ENCODE measurements at places on chromosomes 7 and 10. TPM values are rescaled to one million over a fixed set of nuclear protein-coding genes. Genes with fewer than 3 reads are reported as not detected.

Gene SH2D4B
- not detected for total RNA-seq

Gene TWNK
- 46.2 TPM for total RNA-seq

Gene TMEM72
- not detected for total RNA-seq

Gene MYO3A
- total RNA-seq: not detected

Gene AKR1C4
- total RNA-seq: 0.30 TPM

Gene FAM241B
- total RNA-seq: 15.6 TPM

Gene RBP3
- total RNA-seq: not detected

Gene OLAH
- total RNA-seq: 0.77 TPM

Gene ZNF277
- total RNA-seq: 20.1 TPM

Gene PNLIPRP3
- not detected for total RNA-seq

Gene CFTR
- 0.03 TPM for total RNA-seq

Gene COMTD1
- total RNA-seq: 55.3 TPM

Gene NPY4R2
- total RNA-seq: 22.5 TPM

Gene GBX1
- 0.17 TPM for total RNA-seq

Gene AMPH
- 0.12 TPM for total RNA-seq

Gene GNAI1
- 30.8 TPM for total RNA-seq

Gene CAV1
- 671 TPM for total RNA-seq

Gene CUZD1
- total RNA-seq: 1.4 TPM

Gene H2BK1
- total RNA-seq: not detected

Gene SPDYE1
- not detected for total RNA-seq

Gene MARCHF5
- total RNA-seq: 35.2 TPM

Gene GDF2
- total RNA-seq: not detected

Gene SPDYE16
- not detected for total RNA-seq
